ENCODE measurements at places on chromosomes 11 and 22.

DNA sequence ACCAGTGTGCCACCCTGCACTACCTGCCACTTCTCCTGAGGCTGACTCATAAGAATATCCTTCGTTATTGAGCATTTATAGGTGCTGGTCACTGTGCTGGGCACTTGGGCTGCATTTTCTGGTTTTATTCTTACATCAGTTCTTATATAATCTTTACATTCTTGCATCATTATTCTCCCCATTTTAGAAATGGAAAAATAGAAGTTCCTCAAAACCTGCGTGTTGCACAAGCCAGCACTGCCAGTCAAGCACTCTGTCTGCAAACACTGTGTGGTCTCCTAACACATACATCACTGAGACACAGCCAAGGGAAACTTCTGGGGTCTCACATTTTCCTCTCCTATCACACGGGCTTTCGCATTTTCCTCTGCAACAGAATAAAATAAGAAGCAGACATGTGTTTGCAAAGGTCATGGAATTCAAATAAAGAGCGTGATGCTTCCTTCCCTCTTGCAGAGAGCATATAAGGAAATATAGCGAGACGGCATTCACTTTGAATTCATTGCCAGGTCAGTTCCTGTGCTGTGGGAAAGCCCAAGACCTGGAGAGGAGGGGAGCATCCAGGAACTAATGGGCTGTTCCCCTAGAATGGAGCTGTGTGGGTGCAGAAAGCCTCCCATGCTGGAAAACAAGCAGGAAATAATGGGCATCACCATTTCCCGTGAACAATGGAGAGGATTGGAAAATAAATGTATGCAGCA, 73.9 kb upstream of the SEZ6L start:
- DNase-seq, result no peak

DNA sequence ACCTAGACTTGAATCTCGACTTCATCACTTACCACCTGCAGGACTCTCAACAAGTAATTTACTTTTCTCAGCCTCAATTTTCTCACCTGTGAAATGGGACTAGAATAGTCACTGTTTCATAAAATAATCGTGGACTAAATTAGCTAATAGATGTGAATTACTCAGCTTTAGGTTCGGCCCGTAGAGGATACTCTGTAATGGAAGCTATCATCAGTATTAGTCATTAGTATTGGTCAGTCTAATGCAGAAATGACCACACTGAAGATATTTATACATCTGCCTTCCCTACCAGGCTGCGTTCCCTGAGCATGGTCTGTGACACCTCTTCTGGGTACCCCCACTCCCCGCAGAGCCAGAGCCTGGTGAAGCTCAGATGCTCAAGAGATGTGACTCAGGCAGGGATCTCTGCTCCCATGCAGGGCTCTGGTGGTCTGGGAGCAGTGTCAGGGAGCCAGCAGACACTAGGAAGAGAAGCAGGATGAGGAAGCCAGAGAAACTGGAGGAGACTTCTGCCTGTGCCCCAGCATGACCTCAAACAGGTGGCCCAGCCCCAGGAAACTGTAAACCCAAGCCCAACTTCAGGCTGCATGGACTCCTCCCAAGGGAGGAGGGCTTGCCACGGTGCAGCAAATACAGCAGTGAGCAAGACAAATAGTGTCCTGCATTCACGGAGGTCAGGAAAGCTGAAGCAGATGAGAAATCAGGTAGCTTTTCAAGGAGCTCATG, 88.0 kb upstream of the E2F8 start:
- no peak for DNase-seq

- no peak for DNase-seq
Measured at GRCh38 chr11:76263657-76264056, 57.4 kb upstream of the WNT11 start.

- no peak for DNase-seq
Measured at GRCh38 chr11:1949302-1949701, 2.2 kb downstream of the MRPL23 start.

GRCh38 chr11:65685981-65686380, 23.3 kb upstream of the RELA start:
- DNase-seq, result no peak
